Glutamatergic neuron (in vitro differentiated cells): ENCODE measurements at places on chromosomes 2 and 18. TPM values are rescaled to one million over a fixed set of nuclear protein-coding genes. Genes with fewer than 3 reads are reported as not detected.

FAM237A gene
- total RNA-seq: not detected

- H3K27me3 ChIP-seq: no peaks in the 10 kb centered on the region
- no peaks in the 10 kb centered on the region for H3K4me1 ChIP-seq
- no peaks in the 10 kb centered on the region for H3K36me3 ChIP-seq
- no peak overlapping the region for H3K4me3 ChIP-seq
- DNase-seq: no peak
- no peak overlapping the region for H3K27ac ChIP-seq
Observed at GRCh38 chr18:9700261-9700796, 7.8 kb upstream of the RAB31 start.

DNA sequence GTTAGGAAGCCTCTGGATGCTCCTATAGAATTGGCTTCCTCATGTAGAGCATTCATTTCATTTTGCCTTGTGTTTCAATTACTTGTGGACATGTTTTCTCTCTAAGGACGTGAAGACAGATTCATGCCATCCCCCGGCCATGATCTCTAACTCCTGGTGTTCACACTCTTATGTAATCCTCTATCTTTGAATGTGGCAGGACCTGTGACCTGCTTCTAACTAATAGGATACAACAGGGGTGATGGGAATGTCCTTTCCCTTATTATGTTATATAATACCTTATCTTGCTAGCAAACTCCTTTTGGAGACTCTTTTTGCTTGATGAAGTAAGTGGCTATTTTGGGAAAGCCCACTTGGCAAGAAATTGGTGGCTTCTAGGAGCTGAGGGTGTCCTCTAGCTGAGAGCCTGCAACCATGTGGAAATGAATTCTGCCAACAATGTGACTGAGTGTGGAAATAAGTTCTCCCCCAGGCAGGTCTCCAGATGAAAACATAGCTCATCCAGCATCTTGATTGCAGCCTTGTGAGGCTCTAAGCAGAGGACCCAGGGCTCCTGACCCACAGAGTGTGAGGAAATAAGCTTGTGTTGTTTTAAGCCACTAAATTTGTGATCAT is 13.8 kb downstream of the DPYSL5 start:
- DNase-seq: no peak
- no peak overlapping the region for H3K27ac ChIP-seq
- no peaks in the 10 kb centered on the region for H3K36me3 ChIP-seq
- no peak overlapping the region for H3K4me3 ChIP-seq
- peaks cover 12% of the 10 kb centered on the region for H3K4me1 ChIP-seq
- H3K27me3 ChIP-seq: peaks cover 2% of the 10 kb centered on the region

DNA sequence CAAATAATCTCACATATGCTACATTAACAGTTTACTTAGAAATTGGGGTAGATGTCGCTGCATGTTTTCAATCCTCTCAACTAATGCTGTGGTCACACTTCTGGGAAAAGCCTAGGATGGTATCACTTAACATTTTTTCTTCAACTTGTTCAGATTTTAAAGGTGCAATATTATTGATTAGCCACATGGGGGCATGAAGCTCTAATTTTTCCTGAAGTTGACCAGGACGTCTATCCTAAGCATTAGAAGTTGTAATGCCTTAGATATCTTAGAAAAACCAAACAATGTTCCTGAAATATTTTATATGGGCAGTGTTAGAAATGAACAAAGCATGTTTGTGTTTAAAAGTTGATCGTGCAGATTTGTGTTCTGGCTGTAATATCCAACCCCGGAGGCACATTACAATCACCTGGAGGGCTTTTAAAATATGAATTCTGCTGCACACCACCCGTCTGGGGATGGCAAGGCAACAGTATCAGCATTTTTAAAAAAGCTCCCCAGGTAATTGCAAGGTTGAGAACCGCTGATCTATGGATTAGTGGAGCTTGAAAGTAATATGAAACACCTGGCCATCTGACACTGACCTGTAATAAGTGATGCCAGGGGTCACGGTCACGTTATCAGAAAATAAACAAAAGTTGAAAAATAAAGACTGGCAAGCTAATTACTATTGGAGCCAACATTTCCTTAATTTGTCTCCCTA is 100.5 kb upstream of the LMAN1 start:
- no peak for DNase-seq
- no peaks in the 10 kb centered on the region for H3K36me3 ChIP-seq
- peaks cover 13% of the 10 kb centered on the region for H3K4me1 ChIP-seq
- no peak overlapping the region for H3K4me3 ChIP-seq

DNA sequence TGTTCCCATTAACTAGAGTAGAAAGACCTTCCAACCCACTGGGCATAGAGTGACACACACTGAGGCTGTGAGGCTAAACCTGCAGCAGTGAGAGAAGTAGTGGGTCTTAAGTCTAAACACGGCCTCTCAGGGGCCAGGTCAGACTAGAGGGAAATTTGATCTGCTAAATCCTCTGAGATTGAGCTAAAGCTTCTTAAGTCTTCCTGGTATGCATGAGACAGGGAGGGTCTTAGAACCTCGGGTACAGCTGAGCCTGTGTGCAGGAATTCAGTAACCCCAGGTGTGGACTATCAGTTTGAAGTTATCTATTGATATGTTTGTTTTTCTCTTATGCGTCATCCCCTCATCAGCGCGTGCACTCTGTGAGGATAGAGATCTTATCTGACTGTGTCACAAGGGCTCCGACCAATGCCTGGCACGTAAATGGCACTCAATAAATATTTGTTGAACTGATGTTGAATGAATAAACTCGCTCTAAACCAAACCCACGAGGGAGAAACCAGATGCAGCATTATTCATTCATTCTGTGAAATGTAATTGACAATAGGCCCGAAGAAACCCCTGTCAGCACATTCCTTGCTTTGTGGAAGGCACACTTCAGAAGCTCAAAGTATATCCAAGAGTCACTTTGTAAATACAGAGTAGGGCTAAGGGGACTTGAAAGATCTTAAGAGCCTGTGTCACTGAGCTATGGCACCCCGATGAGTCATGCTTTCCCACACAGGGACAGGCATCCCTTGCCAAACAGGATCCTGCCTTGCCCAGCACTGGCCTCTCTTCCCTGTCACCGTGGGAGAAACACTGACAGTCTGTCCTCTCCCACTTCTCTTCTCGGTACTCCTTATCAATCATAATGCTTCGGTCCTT is 21.7 kb upstream of the RAB10 start:
- no peaks in the 10 kb centered on the region for H3K27me3 ChIP-seq
- no peak for DNase-seq
- peaks cover 5% of the 10 kb centered on the region for H3K36me3 ChIP-seq
- H3K27ac ChIP-seq: no peak overlapping the region

DNA sequence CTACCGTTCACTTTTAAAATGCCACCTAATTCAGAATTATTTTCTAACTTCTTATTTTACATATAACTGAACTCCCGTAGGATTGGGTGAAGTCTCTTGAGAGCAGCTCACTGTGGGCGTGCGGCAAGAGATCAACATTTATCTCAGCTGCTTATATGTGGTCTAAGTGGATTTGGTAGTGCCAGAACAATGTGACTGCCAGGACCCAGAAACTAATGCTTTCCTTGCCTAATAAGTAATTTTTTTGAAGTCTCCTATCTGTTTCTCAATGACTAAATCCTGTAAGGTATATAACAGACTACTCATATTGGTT is 11.2 kb upstream of the NFE2L2 start:
- no peaks in the 10 kb centered on the region for H3K27me3 ChIP-seq
- no peak for DNase-seq
- H3K36me3 ChIP-seq: no peaks in the 10 kb centered on the region
- H3K27ac ChIP-seq: no peak overlapping the region
- no peaks in the 10 kb centered on the region for H3K4me1 ChIP-seq

DNA sequence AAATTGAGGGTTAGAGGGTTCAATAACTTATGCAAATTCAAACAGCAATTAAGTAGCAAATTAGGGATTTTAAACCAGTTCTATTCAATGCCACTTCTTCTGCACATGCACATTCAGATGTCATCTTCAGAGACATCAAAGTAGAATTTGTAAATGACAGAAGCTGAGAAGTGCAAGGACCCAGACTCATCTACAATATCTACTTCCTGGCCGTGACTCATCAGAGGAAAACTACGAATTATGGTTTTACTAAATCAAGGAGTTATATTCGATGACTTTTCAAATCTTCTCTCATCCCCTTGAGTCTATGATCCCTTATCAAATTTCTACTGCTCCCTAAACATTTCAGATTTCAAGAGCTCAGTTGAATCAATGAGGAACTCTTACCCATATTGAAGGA is 20.0 kb upstream of the STAT4 start:
- DNase-seq: no peak
- H3K36me3 ChIP-seq: no peaks in the 10 kb centered on the region
- no peaks in the 10 kb centered on the region for H3K27me3 ChIP-seq
- no peaks in the 10 kb centered on the region for H3K4me1 ChIP-seq
- no peak overlapping the region for H3K4me3 ChIP-seq

DHRS9 gene
- not detected for total RNA-seq

DNA sequence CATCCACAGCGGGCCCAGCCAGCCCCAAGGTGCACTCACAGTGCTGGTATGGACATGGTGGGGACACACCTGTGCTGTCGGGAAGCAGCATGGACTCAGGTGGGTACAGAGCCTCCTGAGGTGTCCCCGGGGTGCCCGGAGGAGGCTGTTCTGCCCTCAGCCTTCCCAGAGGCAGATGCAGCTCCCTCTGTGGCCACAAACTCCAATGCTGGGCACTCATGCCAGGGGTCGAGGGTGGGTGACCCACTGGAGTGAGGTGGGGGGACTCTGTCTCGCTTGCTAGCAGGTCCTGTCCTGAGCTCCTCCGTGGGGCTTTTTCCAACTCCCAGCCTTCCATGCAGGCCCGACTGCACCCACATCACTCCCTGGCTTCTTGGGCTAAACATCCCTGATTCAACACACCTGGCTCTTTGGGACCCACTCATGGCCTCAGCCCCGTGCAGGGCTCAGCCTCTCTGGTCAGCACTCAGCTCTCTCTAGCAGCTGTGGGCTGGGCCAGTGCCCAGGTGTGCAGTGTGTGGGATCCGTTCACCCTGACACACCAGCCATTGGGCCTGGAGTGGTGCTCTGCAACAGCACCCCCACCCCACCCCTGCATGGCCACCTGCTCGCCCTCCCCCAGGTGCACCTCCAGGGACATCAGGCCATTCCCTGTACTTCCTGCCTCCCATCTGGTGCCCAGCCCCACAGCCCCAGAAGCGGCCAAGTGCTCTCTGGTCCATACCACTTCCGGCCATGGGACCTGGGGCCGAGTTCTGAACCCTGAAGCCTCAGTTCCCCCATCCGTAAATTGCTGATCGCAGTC is 16.0 kb downstream of the RAMP1 start:
- H3K27me3 ChIP-seq: peaks cover 2% of the 10 kb centered on the region
- DNase-seq: no peak
- no peaks in the 10 kb centered on the region for H3K36me3 ChIP-seq
- H3K27ac ChIP-seq: no peak overlapping the region
- H3K4me3 ChIP-seq: no peak overlapping the region

MAP2 gene
- 177 TPM for total RNA-seq

DNA sequence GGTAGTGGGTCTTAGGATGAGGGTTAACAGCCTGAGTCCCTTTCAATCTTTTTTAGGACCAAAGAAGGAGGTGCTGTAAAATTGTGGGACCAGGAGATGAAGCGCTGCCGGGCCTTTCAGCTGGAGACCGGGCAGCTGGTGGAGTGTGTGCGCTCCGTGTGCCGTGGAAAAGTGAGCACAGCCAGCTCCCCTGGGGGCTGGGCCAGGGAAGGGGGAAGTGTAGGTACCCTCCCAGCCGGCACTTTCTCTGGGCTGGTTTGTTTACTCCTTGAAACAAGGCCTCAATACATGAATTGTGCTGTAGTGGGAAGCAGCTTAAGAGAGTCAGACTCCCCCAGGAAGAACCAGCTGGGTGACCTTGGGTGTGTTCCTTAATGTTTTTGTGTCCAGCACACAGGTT is 90.1 kb downstream of the RTN4 start:
- H3K4me1 ChIP-seq: peaks cover 15% of the 10 kb centered on the region
- H3K36me3 ChIP-seq: no peaks in the 10 kb centered on the region
- H3K27me3 ChIP-seq: peaks cover 6% of the 10 kb centered on the region
- no peak for DNase-seq

FBXO15 gene
- total RNA-seq: 0.76 TPM

EGR4 gene
- total RNA-seq: not detected

GATA6 gene
- 0.42 TPM for total RNA-seq

DNA sequence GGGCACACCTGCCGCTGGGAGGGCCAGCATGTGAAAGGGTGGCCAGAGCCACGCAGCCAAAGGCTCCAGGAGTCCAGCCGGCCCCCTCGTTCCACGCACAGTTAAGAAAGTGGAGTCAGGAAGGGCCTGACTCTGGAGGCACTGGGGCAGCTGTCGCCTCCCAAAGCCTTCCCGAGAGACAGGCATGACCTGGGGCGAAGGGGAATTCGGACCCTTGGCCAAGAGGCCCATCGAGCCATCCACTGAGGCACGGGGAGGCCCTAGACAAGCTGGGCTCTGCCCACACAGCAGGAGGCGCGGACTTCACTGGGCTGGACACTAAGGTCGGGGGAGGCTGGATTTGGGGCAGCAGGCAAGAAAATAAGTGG is 38.5 kb upstream of the SNED1 start:
- H3K4me3 ChIP-seq: no peak overlapping the region
- DNase-seq: no peak

EFR3B gene
- total RNA-seq: 22.9 TPM

DNA sequence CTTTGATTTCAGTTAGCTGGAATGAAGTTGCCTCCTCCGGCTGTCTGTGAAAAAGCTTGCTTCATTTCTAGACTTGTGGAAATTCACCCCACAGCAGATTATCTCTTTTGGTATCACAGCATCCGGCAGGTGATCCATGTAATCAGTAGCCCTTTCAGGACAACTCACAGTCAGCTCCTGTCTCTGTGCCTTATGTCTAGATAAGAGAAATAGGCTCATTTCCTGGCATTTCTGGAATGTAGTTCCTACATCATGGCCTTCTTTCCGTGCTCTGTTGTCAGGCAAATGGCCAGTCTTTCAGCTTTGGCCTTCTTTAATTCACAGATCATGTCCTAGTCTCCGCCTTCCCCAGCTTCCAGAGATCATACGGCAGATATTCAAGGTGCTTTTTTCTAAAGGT is 455.4 kb downstream of the NUP35 start:
- H3K27ac ChIP-seq: no peak overlapping the region
- H3K27me3 ChIP-seq: peaks cover 2% of the 10 kb centered on the region
- H3K36me3 ChIP-seq: no peaks in the 10 kb centered on the region
- no peak overlapping the region for H3K4me3 ChIP-seq

GRCh38 chr18:48393170-48393569 is 16.0 kb downstream of the ZBTB7C start:
- no peak for DNase-seq
- H3K36me3 ChIP-seq: no peaks in the 10 kb centered on the region
- H3K4me3 ChIP-seq: no peak overlapping the region
- H3K27me3 ChIP-seq: peaks cover 2% of the 10 kb centered on the region

- no peak for DNase-seq
- H3K27me3 ChIP-seq: peaks cover 2% of the 10 kb centered on the region
- H3K27ac ChIP-seq: no peak overlapping the region
- no peak overlapping the region for H3K4me3 ChIP-seq
Observed at GRCh38 chr2:222264791-222265320, 33.9 kb downstream of the PAX3 start.

- no peak overlapping the region for H3K4me3 ChIP-seq
- peaks cover 4% of the 10 kb centered on the region for H3K27me3 ChIP-seq
- H3K36me3 ChIP-seq: no peaks in the 10 kb centered on the region
- no peak overlapping the region for H3K27ac ChIP-seq
- no peak for DNase-seq
- H3K4me1 ChIP-seq: peaks cover 7% of the 10 kb centered on the region
Observed at GRCh38 chr2:189481071-189481470, 39.8 kb downstream of the WDR75 start.

UGT1A3 gene
- not detected for total RNA-seq
